ENCODE measurements at places on chromosomes 11 and 22. TPM values are rescaled to one million over a fixed set of nuclear protein-coding genes. Genes with fewer than 3 reads are reported as not detected.

- no peak for DNase-seq
Observed at GRCh38 chr11:20488352-20488751, 100.8 kb downstream of the PRMT3 start.

DNA sequence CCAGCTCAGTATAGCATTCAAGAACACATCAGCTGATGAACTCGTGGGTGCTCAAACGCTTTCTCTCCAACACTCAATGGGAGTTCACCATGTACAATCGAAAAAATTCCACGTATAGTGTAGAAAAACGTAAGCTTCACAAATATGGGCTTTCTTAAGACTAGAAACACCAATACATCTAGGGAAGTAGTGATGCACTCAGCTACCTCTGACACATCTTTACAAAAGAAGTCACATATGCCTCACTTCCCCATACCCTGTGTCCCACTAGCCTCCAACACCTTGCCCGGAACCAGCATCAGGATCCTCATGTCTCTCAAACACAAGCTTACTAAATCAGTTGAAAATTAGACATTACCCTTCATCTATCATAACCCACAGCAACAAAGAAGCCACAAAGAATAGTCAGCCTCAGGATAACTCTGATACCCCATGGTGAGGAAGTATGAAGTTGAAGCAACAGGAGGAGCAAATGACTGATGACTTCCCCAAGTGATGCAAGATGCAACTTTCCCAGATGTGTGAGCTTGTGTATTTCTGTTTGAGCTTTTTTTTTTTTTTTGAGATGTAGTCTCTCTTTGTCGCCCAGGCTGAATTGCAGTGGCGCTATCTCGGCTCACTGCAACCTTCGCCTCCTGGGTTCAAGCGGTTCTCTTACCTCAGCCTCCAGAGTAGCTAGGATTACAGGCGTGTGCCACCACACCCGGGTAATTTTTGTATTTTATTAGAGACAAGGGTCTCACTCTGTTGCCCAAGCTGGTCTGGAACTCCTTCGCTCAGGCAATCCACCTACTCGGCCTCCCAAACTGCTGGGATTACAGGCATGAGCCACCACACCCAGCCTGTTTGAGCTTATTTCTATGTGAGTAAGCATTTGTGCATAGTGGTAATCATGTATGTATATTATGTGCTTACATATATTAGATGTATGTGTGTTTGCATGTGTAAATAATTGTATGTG lies 8.5 kb upstream of the DENND5A start:
- no peak for DNase-seq

GRCh38 chr11:30758946-30759504 lies 172.9 kb upstream of the MPPED2 start:
- DNase-seq: no peak

Gene CDC42EP2
- 10.5 TPM for polyA plus RNA-seq

DNA sequence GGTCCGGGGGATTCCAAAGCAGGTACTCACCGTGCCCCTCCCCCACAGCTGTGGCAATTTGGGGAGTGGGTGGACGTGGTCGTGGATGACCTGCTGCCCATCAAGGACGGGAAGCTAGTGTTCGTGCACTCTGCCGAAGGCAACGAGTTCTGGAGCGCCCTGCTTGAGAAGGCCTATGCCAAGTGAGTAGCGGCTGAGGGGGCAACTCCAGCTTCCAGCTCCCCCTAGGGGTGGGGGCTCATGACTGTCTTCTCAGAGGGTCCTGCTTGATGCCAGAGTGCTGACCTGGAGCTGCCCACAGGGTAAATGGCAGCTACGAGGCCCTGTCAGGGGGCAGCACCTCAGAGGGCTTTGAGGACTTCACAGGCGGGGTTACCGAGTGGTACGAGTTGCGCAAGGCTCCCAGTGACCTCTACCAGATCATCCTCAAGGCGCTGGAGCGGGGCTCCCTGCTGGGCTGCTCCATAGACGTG lies 4.2 kb downstream of the CAPN1 start:
- no peak for DNase-seq

Gene RAB1B
- 122 TPM for polyA plus RNA-seq

Gene COX8A
- 331 TPM for polyA plus RNA-seq

DNA sequence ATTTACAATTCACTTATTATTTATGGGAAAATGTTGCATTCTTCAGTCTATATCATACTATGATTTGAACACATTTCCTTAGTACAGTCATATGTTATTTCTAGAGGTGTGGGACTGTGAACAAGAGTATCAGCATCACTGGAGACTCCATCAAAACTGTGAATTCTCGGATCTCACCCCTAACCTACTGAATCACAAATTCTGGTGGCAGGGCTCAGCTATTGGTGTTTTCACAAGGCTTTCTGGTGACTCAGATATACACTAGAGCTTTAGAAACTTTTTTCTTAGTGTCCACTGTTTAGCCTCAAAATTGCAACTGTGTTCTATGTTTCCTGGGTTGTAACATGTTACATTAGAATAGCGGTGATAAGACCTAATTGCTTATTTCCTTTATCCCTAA lies 352.9 kb upstream of the DDI1 start:
- no peak for DNase-seq

DNA sequence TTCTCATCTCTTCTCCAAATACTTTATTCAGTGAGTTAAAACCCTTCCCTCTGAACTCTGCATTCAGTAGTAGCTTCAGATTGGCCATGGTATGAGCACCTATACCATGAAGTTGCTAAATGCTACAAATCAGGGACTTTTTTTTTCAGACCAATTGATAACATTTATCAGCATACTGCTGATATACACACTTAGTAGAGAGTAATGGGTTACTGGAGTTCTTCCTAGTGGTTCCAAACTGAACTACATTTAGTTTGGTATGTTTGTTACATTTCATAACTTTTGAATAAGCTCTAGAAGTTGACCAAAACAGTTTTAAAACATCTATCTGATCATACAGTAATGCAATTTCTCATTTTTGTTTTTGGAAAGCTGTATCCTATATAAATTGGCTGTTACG lies 104.7 kb downstream of the DCDC1 start:
- no peak for DNase-seq

- no peak for DNase-seq
Observed at GRCh38 chr22:30876915-30877553, 91.5 kb downstream of the MORC2 start.

DNA sequence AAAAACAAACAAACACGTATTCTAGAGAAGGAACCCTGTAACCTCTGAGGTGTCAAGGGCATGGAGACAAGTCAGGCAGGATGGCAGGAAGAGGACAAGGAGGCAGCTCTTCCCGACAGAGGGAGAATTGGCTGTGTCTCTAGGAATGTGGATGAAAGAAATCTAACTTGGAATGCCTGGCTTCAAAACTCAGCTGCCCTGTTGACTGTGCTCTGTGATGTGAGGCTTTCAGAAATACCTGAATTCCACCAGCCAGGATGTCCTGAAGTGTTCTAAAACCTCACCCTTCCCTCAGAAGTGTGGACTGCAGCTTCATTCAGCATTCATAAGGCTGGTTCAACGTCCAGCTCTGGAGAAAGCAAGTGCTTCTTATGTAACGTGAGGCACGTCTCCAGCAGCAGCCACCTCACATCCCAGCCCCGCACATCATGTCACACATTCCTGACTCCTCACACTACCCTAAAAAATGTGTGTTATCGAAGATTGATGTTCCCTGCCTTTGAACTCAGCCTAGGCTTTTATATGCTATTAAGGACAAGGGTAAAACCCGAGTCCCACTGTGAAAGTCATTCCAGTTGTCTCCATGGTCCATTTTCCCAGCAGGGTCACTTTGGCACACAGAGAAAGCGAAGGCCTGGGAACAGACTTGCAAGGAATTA lies 398.9 kb downstream of the ETS1 start:
- DNase-seq: no peak

GRCh38 chr11:16982256-16982671 lies 31.9 kb downstream of the PLEKHA7 start:
- no peak for DNase-seq

- DNase-seq: no peak
Observed at GRCh38 chr11:30775233-30775522, 189.0 kb upstream of the MPPED2 start.

GRCh38 chr11:134584706-134585445 lies 172.8 kb upstream of the B3GAT1 start:
- no peak for DNase-seq

Gene PARVG
- 6.7 TPM for polyA plus RNA-seq

DNA sequence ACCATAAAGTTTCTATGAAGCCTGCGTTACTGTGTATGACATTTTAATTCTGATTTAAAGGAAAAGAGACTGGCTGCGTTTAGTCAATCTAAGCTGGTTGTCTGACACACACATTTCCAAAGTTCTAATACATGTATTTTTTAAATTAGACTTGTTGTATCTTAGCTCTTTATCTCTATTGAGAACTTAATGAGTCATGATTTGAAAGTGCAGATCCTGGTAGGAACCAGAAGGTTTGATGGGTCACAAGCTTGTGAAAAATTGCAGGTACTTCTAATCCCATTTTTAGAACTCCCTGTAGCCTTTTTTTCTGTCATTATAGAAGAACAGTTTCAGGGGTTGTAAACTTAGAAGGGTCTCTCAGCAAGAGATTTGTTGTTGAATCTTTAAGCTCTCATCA lies 210.3 kb downstream of the DDX10 start:
- no peak for DNase-seq

Gene EHF
- 14.7 TPM for polyA plus RNA-seq

Gene MPEG1
- polyA plus RNA-seq: 40.7 TPM

Gene HTR3B
- polyA plus RNA-seq: 0.34 TPM

- no peak for DNase-seq
Observed at GRCh38 chr22:17999851-18000250, 24.5 kb downstream of the MICAL3 start.

DNA sequence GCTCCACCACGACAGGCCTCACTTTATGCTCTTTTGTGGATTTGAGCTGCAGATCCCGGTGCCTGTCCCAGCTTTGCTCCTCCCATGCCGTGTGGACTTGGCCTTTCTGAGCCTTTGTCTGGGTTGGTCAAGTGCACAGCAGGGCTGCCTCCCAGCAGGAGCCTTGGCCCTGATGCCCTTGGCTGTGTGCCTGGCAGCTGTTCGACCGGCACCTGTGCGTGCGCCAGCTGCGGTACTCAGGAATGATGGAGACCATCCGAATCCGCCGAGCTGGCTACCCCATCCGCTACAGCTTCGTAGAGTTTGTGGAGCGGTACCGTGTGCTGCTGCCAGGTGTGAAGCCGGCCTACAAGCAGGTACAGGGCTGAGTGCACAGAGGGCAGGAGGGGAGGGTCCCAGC lies 46.5 kb downstream of the MYO7A start:
- DNase-seq: no peak

GRCh38 chr22:39600491-39601179 lies 30.1 kb downstream of the CACNA1I start:
- DNase-seq: no peak

Data from large intestine (tissue), 12 donors.